H4 (cell line): ENCODE measurements at places on chromosomes 4 and X.

GRCh38 chr4:23034731-23035130, 342.0 kb downstream of the GBA3 start:
- peak; percentile 19 for DNase-seq

DNA sequence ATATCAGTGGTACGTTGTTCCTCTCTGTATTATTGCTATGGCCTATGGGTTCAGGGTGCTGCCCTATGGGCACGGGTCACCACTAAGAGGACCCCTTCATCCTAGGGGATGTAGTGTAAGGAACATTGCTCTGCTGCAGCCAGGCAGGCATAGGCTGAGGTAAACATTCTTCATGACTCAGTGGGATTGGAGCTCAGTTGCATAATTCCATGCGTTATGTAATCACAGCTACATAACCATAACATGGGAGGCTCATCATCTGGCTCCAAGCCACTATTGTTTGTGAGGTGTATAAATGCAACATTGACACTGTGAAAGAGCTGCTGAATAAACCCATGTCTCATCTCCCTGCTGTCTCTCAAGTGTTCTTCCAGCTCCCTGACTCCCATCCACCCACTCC, 375.2 kb downstream of the MAGEE1 start:
- DNase-seq = no peak

GRCh38 chr4:184143770-184144564, 73.7 kb downstream of the ENPP6 start:
- DNase-seq = no peak

- no peak for DNase-seq
These were observed 22.6 kb downstream of the IRF2 start for GRCh38 chr4:184451726-184452125.

- no peak for DNase-seq
These were observed 119.1 kb downstream of the PAPSS1 start for GRCh38 chr4:107600983-107601382.

GRCh38 chr4:184021389-184021788, 116.3 kb downstream of the STOX2 start:
- no peak for DNase-seq

- no peak for DNase-seq
These were observed 179.7 kb downstream of the AMELX start for GRCh38 chrX:11472879-11473278.

DNA sequence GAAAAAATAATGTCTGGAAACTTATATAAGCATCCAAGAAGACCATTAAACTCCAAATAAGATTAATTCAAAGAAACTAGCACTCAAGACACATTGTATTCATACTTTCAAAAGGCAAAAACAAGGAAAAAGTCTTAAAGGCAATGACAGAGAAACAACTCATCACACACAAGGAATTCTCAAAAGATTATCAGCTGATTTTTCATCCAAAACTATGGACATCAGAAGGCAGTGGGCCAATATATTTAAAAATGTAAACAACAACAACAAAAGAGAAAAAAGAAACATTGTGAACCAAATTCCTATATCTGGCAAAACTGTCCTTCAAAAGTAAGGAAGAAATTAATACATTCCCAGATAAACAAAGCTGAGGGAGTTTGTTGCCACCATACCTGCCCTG, 711.4 kb upstream of the GALNTL6 start:
- DNase-seq = peak; percentile 6

GRCh38 chrX:6021316-6022091, 207.2 kb downstream of the NLGN4X start:
- peak; percentile 33 for DNase-seq

DNA sequence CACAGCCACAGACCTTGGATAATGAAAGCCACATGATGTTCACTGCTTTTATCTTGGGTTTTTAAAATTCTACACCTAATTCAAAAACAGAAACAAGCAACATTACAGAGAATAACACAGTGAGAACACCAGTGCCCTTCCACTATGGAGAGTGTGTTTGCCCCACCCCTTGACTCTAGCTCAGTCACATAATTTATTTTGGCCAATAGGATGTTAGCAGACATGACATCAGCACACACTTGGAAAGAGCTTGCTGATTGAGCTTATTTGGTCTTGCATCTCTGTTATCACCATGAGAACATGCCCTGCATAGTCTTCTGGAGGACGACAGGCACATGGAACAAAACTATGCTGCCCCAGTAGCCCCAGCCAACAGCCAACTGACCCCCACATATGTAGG, 118.1 kb downstream of the HNRNPD start:
- no peak for DNase-seq

DNA sequence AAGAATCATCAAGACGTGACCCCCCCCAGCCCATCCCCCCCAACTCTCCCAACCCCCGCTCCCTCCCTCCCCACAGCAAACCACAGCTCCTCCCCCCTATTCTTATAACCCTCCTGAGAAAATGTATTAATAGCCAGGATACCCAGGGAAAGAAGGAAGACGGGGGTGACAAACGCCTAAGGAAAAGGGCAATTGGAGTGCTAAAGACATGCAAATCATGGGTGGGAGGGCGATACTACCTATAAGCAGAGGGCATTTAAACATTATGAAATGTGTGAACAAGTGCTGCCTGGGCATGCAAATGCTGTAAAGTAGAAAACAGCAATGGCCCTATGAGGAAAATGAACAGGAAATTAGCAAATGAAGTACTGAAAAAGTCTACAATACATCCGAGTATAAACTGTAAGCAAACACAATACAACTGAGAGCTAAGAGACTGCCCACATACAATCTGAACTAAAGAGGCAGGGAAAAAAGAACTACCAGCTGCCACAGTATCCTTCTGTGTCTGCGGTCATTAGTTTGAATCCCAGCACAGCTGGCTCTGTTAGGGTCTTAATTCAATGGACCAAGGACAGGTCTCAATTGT, 2.4 kb downstream of the CXXC4 start:
- DNase-seq = peak; percentile 13

GRCh38 chrX:139077281-139078250, 366.0 kb upstream of the FGF13 start:
- peak; percentile 5 for DNase-seq

DNA sequence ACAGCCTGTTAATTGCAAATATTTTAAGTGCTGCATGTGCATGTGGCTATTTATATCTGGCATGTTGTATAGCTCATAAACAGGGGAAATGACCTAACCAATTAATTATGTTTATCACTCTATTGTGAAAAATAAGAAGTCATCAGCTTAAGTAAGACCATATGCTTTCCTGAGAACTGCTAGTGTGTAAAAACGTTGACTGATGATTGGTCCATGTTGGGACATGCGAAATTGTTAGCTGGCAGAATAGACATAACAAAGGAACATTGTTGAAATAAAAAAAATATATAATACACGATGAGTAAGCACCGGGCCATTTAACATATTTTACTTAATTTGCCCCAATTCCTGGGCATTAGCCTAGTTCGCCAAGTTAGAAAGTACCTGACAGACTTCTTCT, 207.5 kb downstream of the ANK2 start:
- DNase-seq = no peak

GRCh38 chr4:184782731-184783373, 42.9 kb downstream of the ACSL1 start:
- no peak for DNase-seq

DNA sequence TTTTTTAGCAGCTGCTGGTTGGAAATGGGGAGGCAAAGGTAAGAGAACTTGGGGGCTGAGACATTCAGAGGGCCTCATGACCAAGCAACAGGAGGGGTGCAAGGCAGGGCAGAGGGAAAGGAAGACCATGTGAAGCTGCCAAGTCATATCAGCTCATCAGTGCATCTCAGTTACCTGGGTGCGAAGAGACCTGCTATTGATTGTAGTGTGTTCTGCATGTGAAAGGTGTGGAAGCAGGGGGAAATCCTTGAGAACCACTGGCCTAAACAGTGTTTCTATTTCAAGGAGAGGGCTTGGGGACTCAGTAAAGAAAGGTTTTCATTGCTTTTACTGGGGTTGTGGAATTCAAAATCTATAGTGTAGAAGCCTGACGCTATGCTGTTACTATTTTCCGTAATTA, 47.1 kb upstream of the EDA start:
- no peak for DNase-seq

DNA sequence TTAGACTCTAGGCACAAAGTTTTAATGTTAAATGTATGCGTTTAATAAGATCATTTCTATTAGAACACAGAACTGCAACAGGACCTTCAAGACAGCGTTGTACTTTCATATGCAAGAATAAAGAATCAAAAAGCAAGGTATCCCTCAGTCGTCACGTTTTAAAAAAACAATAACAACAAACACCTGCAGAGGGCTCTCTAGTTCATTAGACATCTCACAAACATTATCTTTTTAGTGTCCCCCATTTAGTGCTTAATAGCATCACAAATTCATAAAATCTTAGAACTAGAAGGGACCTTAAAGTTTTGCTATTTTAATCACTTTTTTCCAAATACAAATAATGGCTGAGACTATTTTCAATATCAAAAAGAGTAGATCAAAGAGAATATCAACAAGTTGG, 236.6 kb downstream of the DCHS2 start:
- no peak for DNase-seq

DNA sequence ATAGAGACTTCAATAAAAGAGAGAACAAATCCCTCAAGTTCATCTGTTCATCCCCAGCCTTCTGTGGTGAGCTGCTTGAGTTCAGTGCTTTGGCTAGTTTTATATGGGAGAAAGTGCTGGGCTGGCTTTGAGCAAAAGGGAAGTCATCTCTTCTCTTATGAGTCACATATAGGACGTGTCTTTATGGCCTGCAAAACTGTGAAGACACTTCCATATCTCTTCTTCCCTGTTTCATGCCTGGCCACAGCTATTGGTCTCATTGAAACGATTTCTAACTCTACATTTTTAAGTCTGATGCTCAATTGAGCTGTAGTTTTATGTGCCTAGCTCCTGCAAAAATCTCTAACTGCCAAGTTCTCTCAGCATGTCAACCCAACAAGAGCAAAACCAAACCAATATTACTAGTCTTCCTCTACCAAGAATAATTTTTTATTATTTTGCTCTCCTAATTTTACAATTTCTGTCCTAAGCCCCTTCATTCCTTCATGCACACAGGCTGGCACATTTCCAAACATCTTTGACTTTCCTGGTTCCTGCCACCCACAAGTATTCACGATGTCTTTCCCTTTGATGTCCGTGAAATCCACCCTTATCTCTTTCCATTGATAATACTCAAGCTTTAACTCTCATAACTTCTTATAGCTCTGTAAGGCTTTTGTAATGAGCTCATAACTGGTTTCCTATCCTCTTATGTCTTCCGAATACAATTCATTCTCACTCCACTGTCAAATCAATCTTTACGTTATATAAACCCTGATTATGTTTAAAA, 165.3 kb downstream of the BTC start:
- DNase-seq = no peak

- DNase-seq = no peak
These were observed 25.6 kb downstream of the ZDHHC9 start for GRCh38 chrX:129818123-129818522.

GRCh38 chrX:15903186-15903681, 48.6 kb upstream of the AP1S2 start:
- DNase-seq = no peak

DNA sequence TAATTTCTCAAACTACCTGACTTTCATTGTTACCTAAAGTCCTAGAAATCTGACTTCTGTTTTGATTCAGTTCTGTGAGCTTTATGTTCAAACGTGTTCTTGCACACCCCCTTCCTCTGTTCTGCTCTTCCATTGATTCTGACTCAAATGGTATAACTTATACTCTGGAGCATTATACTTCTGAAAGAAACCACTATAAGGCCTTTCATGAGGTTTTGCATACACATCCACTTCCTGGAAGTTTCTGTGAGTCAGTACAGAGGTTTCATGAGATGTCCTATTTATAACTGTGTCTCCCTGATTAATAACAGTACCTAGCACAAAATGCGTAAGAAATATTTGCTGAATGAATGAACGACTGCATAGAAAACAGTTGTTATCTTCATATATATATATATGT, 540.2 kb upstream of the CT83 start:
- no peak for DNase-seq

DNA sequence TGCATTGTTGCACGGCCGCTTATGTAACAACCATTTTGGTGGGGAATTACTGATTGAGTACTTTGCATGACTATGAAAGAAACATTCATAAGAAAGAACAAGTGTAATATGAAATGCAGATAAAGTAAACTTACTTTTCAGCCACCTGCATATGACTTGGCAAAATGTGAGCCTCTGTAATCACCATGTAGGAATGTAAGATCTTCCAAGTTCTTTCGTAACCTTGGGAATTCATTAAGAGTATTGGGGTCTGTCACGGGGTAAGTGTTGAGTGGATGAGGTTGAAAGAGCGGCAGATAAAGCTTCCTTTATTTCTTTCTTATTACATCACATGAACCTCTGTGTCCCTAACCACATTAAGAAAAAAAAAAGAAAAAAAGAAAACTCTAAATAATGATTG, 348.5 kb upstream of the NR3C2 start:
- DNase-seq = peak; percentile 70

DNA sequence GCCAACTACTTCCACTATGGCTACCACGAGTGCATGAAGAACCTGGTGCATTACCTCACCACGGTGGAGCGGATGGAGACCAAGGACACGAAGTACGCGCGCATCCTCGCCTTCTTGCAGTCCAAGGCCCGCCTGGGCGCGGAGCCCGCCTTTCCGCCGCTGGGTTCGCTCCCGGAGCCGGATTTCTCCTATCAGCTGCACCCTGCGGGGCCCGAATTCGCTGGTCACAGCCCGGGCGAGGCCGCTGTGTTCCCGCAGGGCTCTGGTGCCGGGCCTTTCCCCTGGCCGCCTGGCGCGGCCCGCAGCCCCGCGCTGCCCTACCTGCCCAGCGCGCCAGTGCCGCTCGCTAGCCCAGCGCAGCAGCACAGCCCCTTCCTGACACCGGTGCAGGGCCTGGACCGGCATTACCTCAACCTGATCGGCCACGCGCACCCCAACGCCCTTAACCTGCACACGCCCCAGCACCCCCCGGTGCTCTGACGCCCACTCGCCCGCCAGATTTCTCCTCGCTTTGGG, 2.1 kb downstream of the HELT start:
- DNase-seq = no peak

GRCh38 chr4:88457307-88458103, 586 bp downstream of the HERC5 start:
- DNase-seq = peak; percentile 8

GRCh38 chr4:8464381-8464780, 23.8 kb downstream of the TRMT44 start:
- no peak for DNase-seq

GRCh38 chrX:31070057-31070468, 1.8 kb downstream of the FTHL17 start:
- no peak for DNase-seq

GRCh38 chrX:129717892-129718291, 20.9 kb upstream of the XPNPEP2 start:
- peak; percentile 21 for DNase-seq

DNA sequence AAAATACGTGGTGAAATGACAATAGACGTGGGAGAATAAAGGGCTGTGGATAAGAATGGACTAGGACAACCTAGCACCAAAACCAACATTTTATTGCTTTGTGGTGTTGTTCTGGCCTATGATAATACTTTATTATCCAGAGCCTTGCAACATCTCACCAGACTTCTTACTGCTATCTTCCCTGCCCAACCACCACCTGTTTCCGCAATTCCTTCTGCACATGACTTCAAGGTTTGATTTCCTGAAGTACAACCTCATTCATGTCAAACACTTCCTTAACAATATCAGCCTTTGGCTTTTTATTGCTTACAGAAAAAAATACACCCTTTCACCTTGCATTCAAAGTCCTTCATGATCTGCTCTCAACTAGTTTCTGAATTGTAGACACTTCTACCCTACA, 84.8 kb downstream of the RTL3 start:
- no peak for DNase-seq
